IMR-90 (cell line): ENCODE measurements at places on chromosomes 4 and X. TPM values are rescaled to one million over a fixed set of nuclear protein-coding genes. Genes with fewer than 3 reads are reported as not detected.

DNA sequence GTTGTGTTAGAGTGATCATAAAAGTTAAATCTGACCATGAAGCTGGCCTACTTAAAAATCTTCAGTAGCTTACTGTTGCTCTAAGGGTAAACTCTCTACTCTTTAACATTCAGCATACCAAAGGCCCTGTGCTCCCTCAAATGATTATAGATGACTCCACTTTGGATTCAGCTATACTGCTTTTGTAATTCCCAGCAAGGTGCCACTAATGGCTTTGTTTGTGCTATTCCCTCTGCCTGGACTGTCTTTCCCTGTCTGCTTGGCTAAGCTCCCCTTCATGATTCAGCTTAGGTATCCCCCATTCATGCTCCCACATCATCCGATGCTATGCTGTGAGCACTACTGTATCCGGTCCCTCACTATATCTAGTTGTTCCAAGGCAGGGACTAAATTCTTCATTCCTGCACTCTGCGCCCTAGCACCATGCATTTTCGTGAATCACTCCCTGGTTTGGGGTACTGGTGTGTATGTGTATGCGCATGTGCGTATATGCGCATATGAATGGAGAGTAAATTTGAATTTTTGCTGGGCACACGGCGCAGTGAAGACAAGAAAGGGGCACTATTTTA is 453 bp upstream of the PBDC1 start:
- peaks cover 2% of the 10 kb centered on the region for H3K36me3 ChIP-seq
- peak overlapping the region; percentile 88 for H3K27ac ChIP-seq
- no peaks in the 10 kb centered on the region; the same call in 1 of the 2 replicates for H3K27me3 ChIP-seq
- H3K4me3 ChIP-seq: peak overlapping the region; percentile 50
- H3K4me1 ChIP-seq: no peaks in the 10 kb centered on the region

GRCh38 chr4:15695240-15695699 is 7.6 kb upstream of the BST1 start:
- no peaks in the 10 kb centered on the region for H3K27me3 ChIP-seq
- peaks cover 10% of the 10 kb centered on the region for H3K4me1 ChIP-seq
- peak; percentile 99 for DNase-seq
- H3K36me3 ChIP-seq: no peaks in the 10 kb centered on the region
- peak overlapping the region; percentile 6; the same call in 1 of the 2 replicates for H3K27ac ChIP-seq
- H3K4me3 ChIP-seq: no peak overlapping the region

GRCh38 chr4:39469429-39470077 is 10.7 kb downstream of the LIAS start:
- H3K4me1 ChIP-seq: no peaks in the 10 kb centered on the region
- H3K4me3 ChIP-seq: no peak overlapping the region
- peak; percentile 87 for DNase-seq
- H3K36me3 ChIP-seq: peaks cover 2% of the 10 kb centered on the region
- no peaks in the 10 kb centered on the region for H3K27me3 ChIP-seq
- no peak overlapping the region for H3K27ac ChIP-seq

Gene NAT8L
- total RNA-seq: not detected in 2 replicates

GRCh38 chr4:110004556-110004955 is 91.9 kb downstream of the EGF start:
- no peak overlapping the region for H3K4me3 ChIP-seq
- no peak for DNase-seq
- no peaks in the 10 kb centered on the region for H3K4me1 ChIP-seq
- H3K27me3 ChIP-seq: no peaks in the 10 kb centered on the region
- no peaks in the 10 kb centered on the region for H3K36me3 ChIP-seq

- DNase-seq: no peak
- H3K27me3 ChIP-seq: no peaks in the 10 kb centered on the region; the same call in 1 of the 2 replicates
- H3K4me3 ChIP-seq: no peak within 1 kb of the TSS
- no peaks in the 10 kb centered on the region for H3K36me3 ChIP-seq
- H3K4me1 ChIP-seq: no peaks in the 10 kb centered on the region
Observed at GRCh38 chrX:155022585-155022984, at the start of gene F8. F8 (minus strand) TSS chrX:155022723; CDS start chrX:155022552, 171 bp downstream.

- no peaks in the 10 kb centered on the region for H3K36me3 ChIP-seq
- no peaks in the 10 kb centered on the region for H3K27me3 ChIP-seq
- H3K27ac ChIP-seq: no peak overlapping the region
- H3K4me3 ChIP-seq: no peak overlapping the region
- no peaks in the 10 kb centered on the region for H3K4me1 ChIP-seq
Observed at GRCh38 chrX:137988470-137988869, 422.5 kb downstream of the ZIC3 start.

- H3K27me3 ChIP-seq: peaks cover 16% of the 10 kb centered on the region
- no peak overlapping the region for H3K4me3 ChIP-seq
- DNase-seq: no peak
- no peak overlapping the region for H3K27ac ChIP-seq
Observed at GRCh38 chr4:55161739-55162138, 36.3 kb upstream of the KDR start.

DNA sequence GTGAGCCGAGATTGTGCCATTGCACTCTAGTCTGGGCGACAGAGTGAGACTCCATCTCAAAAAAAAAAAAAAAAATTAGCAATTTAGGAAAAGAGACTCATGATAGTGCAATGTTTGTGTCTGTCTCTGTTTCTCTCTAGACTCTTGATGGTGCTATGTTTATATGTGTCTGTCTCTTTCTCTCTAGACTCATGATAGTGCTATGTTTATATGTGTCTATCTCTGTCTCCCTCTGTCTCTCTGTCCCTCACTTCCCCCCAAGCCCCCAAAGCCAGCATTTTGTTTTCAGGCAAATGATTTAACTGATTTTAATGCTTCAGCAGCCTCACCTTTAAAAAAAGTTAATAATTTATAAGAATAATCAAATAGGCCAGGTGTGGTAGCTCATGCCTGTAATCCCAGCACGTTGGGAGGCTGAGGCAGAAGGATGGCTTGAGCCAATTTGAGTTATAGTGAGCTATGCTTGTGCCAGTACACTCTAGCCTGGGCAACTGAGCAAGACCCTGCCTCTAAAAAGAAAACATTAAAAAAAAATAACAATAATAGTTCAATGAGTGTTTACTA is 6.9 kb downstream of the MOB1B start:
- H3K27me3 ChIP-seq: no peaks in the 10 kb centered on the region
- no peak overlapping the region for H3K27ac ChIP-seq
- H3K4me1 ChIP-seq: peaks cover 5% of the 10 kb centered on the region

- H3K27me3 ChIP-seq: no peaks in the 10 kb centered on the region
- peaks cover 2% of the 10 kb centered on the region; the same call in 1 of the 2 replicates for H3K4me1 ChIP-seq
- no peak overlapping the region for H3K27ac ChIP-seq
- no peaks in the 10 kb centered on the region for H3K36me3 ChIP-seq
- DNase-seq: peak; percentile 75
Observed at GRCh38 chr4:185520119-185520518, 15.2 kb downstream of the PDLIM3 start.

- H3K4me1 ChIP-seq: peaks cover 6% of the 10 kb centered on the region
- no peak overlapping the region for H3K4me3 ChIP-seq
- H3K27ac ChIP-seq: no peak overlapping the region
- no peaks in the 10 kb centered on the region for H3K27me3 ChIP-seq
- DNase-seq: no peak
- no peaks in the 10 kb centered on the region for H3K36me3 ChIP-seq
Observed at GRCh38 chr4:5112333-5113095, 61.2 kb downstream of the STK32B start.

Gene F11
- total RNA-seq: not detected in 2 replicates

- H3K4me1 ChIP-seq: no peaks in the 10 kb centered on the region
- no peak overlapping the region for H3K4me3 ChIP-seq
- H3K27ac ChIP-seq: no peak overlapping the region
Observed at GRCh38 chr4:55340266-55340665, 5.8 kb upstream of the SRD5A3 start.

- H3K27me3 ChIP-seq: no peaks in the 10 kb centered on the region
- no peaks in the 10 kb centered on the region for H3K36me3 ChIP-seq
- no peak for DNase-seq
- no peaks in the 10 kb centered on the region for H3K4me1 ChIP-seq
- H3K4me3 ChIP-seq: no peak overlapping the region
Observed at GRCh38 chrX:77264490-77264889, 182.7 kb upstream of the FGF16 start.

Gene STAP1
- total RNA-seq: not detected in 2 replicates

- H3K36me3 ChIP-seq: no peaks in the 10 kb centered on the region
- DNase-seq: no peak
- no peak overlapping the region for H3K4me3 ChIP-seq
- peaks cover 5% of the 10 kb centered on the region for H3K4me1 ChIP-seq
- H3K27ac ChIP-seq: no peak overlapping the region
Observed at GRCh38 chrX:11050013-11050412, 61.1 kb upstream of the HCCS start.

- no peak overlapping the region for H3K4me3 ChIP-seq
- H3K27me3 ChIP-seq: peaks cover 26% of the 10 kb centered on the region
- no peak overlapping the region for H3K27ac ChIP-seq
Observed at GRCh38 chr4:82555276-82555675, 6.5 kb downstream of the TMEM150C start.

- H3K27me3 ChIP-seq: no peaks in the 10 kb centered on the region
- peaks cover 7% of the 10 kb centered on the region; the same call in 1 of the 2 replicates for H3K4me1 ChIP-seq
- DNase-seq: peak; percentile 99
- no peak overlapping the region for H3K4me3 ChIP-seq
- no peaks in the 10 kb centered on the region for H3K36me3 ChIP-seq
- H3K27ac ChIP-seq: no peak overlapping the region
Observed at GRCh38 chr4:158121161-158121579, 51.7 kb downstream of the GASK1B start.
